ENCODE measurements at places on chromosomes 5 and 9.
A peak's percentile ranks its signal among the peaks of the same experiment; 100 is the strongest.

- no peak for DNase-seq
Measured at GRCh38 chr9:134787601-134788531, 92.7 kb upstream of the FCN2 start.

- DNase-seq = no peak
Measured at GRCh38 chr9:90801973-90802322, 329 bp downstream of the SYK start.

DNA sequence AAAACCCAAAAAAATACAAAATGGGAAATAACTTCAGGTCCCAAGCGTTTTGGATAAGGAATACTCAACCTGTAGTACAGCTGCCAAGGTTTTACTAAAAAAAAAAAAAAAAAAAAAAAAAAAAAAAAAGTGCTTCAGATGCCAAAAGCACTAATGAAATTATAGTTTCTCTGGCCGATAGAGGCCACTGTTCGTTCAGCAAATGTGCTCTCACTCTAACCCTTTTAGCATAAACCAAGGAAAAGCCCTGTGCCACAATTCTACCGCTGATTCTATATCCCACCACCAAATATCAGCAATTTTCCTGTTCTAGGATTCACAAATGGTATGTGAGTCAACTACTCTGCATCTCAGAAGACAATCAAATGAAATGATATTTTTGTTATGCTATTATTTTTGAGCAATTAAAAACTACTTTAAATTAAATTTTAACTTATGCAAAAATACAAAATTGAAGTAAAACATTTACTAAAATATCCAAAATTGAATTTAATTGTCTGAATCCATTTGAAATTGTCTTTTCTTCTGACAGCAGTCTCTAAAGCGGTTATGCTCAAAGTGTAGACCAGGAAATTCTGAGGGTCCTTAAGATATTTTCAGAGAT lies 79.8 kb downstream of the RICTOR start:
- no peak for DNase-seq

- DNase-seq = no peak
Measured at GRCh38 chr5:152259702-152260101, 145.4 kb downstream of the NMUR2 start.

GRCh38 chr5:57858905-57859304 lies 376.3 kb upstream of the ACTBL2 start:
- DNase-seq = no peak

DNA sequence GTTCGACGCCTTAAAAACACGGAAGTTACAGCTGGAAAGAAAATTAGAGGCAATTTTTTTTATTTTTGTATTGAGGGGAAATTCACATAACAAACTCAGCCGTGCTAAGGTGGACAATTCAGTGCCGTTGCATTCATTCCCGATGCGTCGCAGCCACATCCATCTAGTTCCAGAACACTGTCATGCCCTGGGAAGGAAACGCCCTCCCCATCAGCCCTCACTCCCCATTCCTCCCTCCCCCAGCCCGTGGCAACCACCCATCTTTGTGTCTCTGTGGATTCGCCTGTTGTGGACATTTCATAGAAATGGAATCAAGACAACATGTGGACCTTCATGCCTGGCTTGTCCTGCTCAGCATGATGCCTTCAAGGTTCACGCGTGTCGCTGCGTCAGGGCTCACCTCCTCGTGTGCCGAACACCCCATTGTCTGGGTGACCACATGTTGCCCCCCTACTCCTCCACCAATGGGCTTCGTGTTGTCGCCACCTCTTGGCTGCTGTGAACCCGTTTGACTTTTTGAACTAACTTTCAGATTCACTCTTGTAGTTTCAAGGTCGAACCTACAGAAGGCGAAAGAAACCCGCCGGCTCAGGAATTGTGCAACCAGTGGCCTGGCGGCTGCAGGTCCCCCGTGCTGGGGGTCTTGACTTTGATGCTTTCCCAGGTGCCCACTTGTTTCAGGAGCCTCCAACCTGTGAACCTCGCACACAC lies 17.4 kb upstream of the CAMSAP1 start:
- no peak for DNase-seq

DNA sequence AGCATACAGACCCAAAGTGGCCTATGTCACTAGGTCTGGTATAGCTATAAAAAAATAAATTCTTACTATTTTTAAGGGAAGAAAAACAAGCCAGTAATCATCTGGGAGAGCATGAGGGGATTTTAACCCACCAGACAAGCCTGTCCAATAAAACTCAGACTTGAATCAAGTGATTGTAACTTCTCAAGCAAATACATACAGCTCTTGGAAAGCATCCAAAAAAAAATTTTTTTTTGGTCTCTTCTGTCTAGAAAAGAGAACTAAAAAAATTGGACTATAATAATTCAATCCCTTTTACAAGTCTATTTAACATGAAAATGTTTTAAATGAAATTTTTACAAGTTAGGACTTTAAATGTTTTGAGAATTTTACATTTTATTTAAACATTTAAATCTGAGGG lies 61.7 kb downstream of the FBXL17 start:
- no peak for DNase-seq

- DNase-seq = no peak
Measured at GRCh38 chr5:108735790-108736189, 11.9 kb upstream of the FER start.

DNA sequence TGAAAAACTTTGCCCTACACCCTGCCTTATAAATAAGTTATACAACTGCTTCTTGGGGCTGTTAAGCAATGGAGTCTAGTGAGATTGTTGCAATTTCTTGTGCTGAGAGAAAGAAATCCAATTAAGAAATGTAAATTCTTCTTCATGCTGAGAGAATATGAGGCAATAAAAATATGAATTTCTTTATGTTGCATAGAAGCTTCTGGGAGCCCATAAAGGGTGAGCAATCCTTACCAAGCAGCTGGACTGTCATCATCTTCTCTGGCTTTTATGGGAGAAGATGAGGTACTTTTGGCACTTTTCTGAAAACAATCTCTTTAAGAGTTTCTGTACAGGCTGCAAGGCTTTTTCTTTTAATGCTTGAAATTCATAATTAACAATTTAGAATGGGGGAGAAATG lies 204.3 kb downstream of the DMRTA1 start:
- DNase-seq = no peak

DNA sequence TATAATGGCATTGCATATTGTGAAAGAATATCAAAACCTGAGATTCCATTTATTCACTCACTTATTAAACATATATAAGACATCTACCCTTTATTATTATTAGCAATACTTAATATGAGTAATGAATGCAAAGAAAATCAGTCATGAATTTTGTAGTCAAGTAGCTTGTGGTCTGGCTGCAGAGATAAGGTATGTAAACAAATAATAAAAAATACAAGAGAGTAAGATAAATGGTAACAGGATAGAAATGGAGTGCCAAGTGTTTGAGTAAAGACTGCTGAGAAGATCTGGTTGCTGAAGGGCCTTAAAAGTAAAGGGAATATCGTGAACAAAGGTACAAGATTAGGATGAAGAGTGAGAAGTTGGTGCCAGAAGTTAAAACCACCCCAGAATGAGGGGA lies 18.4 kb downstream of the TRIM32 start:
- no peak for DNase-seq

GRCh38 chr5:39521940-39522590 lies 97.3 kb upstream of the DAB2 start:
- DNase-seq = no peak

DNA sequence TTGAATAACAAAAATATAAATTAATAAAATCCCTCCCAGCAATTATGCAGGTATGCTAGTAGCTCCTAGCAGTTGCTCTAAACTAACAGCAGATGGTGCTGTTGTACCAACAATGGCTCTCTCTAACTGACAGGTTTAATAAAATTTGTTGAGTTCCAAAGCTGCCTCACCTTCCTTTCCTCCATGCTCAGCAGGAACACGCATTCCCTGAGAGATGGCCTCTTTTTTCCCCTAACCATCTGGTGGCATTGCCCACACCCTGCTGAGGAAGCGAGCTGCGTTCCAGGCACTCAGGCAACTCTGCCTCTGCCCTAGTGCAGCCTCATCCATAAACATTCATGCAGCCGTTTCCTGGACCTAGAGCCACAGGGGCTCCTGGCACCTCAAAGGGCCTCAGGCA lies 106.2 kb downstream of the KLHL3 start:
- peak; percentile 4 for DNase-seq

GRCh38 chr5:87116825-87117512 lies 150.7 kb upstream of the RASA1 start:
- DNase-seq = no peak

DNA sequence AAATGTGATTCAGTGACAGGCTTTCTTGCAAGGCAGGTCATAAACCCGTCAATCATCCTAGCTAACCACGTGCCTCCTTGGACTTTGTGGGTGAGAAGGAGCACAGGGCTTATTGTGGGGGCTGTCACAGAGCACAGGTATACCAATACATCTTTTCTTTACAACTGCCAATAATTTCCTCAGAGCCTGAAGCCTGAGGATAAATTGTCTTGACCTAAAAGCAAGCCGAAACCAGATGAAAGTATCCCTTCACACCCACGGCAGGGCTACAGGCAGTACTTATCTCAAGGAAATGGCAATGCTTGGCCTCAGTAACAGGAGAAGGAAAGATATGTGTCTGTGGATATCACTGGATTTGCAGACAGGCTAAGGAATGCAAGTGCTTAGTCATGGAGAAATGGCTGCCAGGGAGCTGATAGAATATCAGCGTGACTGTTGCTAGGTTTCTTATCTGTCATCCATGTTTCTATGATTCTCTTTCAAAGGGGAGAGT lies 90.3 kb upstream of the ZNF366 start:
- DNase-seq = no peak

- no peak for DNase-seq
Measured at GRCh38 chr5:68258531-68258930, 43.0 kb downstream of the PIK3R1 start.

DNA sequence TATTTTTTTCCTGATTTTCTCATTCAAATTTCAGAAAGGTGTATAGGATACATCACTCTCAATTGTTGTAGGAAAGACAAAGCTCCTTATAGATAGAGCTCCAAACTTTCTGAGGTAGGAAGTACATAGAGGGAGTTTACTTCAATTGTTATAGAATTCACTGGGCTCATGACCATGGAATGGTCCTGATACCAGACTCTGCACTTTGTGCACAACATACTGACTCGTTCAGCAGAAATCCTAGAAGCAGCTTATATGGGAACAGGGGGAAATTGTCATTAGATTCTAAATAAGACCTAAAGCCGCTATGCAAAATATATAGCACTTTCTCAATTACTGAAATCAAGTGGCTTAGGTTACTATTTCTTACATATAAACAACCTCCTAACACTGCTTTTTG lies 240.5 kb upstream of the TUSC1 start:
- no peak for DNase-seq

DNA sequence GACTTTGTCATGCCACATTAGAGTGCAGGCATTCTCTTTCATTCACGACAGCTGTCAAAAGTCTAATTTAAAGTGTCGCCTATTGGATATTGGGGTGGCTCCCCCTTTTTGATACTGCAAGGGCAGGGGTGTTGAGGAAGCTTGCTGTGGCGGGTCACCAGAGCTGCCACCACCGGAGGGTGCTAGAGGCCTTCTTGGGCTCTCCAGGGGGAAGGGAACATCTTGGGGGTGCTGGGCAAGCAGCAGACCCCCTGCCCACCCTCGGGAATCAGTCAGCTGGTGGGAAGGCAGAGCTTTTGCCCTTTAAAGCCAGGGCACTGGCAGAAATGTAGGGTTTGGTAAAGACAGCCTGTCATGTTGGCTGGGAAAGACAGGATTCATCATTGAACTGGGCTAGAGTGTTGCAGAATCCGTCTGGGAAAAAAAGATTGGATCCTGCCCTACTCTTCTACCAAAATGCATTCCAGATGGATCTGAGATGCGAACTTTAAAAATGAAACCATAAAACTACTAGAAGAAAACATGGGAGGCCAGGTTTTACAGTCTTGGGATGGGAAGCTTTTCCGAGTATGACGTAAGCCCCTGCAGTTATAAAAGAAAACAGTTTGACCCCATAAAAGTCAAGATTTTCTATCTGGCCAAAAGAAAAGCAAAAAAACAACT lies 22.3 kb downstream of the COL5A1 start:
- DNase-seq = no peak

DNA sequence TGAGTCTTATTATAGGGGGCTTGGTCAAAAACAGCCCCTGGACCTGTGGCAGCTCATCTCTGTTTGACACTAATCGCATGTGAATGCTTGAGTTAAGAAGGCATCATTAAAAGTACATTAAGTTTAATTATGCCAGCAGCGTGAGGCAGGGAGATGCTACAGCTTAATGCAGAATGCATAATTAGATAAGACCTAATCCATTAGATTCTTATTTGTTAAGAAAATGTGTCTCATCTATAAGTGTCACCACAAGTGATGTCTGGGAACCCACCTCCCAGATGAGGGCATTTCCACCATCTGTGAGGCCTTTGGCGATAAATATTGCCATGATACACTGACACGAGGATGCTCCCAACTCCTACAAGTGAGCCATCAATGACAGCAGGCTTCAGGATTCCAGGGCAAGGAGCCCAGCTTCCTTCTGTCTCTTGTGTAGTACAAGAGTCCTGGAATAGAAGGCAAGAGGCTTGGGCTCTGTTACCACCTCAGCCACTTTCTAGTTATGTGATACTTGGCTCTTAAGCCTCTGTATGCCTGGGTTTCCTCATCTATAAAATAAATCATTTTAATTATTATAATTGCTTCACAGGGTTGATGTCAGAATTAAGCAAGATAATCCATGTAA lies 202.7 kb downstream of the FAM114A2 start:
- no peak for DNase-seq

DNA sequence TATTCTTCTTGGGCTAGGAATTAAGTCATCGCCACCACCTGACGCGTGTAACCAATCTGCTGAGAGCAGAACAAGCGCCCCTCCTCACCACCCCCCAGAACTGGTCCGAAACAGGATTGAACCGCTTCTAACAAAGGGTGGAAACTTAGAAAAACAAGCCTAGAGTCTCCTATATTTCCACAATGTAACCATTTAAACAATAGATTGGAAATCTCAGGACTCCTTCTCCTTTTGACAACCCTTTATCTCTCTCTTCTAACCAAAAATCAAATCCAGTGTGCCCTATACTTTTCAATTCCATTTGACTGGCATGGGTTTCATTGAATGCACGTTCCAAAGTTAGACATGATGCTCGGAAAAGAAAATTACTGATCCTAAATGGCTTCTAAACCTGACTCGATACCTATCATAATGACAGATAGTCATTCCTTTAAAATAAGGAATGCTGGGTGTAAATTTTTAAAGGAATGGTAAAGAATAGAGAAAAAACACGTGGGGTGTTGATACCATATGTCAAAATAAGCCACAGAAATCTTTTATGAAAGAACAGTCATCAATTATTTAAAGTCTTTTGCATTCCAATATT lies 1.2 kb downstream of the ARRDC3 start:
- peak; percentile 70 for DNase-seq
